Bone marrow (tissue), 2 donors: ENCODE measurements at places on chromosomes 6 and 20.
A peak's percentile ranks its signal among the peaks of the same experiment; 100 is the strongest.

- no peak for DNase-seq
These were observed 115.2 kb upstream of the ARMC2 start for GRCh38 chr6:108733051-108733450.

DNA sequence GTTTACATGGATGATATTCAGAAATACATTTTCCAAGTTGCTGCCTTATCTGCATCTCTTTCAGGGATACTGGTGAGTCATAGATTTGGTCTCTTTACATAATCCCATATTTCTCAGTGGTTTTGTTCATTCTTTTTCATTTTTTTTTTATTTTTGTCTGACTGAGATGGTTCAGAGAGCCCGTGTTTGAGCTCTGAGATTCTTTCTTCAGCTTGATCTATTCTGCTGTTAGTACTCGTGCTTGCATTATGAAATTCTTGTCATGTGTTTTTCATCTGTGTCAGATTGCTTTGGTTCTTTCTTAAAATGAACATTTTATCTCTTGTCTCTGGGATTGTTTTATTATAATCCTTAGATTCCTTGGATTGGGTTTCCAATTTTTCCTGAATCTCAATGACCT lies 317.3 kb downstream of the DOK5 start:
- DNase-seq = no peak

- peak; percentile 61 for DNase-seq
These were observed 212.8 kb upstream of the PROKR2 start for GRCh38 chr20:5529331-5530148.

DNA sequence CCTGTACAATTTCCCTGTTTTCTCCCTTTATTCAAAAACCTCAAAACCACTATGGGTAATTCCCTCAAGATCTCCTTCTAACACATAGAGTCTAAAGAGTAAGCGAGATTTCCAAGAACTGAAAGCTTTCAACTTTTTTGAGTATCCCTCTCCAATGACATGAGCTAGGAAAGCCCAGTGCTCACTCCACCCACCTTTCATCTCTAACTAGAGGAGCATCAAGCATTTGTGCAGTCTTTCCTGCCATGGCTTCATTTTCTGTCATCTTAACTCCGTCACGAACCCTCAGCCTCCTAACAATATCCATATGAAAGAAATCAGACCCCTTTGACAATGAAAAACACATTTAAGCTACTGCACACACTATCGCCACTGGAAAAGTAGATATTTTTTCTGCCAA lies 91.9 kb upstream of the SUPT3H start:
- no peak for DNase-seq

- DNase-seq = no peak
These were observed 16.8 kb downstream of the LINC00237 start for GRCh38 chr20:21089391-21089790.

DNA sequence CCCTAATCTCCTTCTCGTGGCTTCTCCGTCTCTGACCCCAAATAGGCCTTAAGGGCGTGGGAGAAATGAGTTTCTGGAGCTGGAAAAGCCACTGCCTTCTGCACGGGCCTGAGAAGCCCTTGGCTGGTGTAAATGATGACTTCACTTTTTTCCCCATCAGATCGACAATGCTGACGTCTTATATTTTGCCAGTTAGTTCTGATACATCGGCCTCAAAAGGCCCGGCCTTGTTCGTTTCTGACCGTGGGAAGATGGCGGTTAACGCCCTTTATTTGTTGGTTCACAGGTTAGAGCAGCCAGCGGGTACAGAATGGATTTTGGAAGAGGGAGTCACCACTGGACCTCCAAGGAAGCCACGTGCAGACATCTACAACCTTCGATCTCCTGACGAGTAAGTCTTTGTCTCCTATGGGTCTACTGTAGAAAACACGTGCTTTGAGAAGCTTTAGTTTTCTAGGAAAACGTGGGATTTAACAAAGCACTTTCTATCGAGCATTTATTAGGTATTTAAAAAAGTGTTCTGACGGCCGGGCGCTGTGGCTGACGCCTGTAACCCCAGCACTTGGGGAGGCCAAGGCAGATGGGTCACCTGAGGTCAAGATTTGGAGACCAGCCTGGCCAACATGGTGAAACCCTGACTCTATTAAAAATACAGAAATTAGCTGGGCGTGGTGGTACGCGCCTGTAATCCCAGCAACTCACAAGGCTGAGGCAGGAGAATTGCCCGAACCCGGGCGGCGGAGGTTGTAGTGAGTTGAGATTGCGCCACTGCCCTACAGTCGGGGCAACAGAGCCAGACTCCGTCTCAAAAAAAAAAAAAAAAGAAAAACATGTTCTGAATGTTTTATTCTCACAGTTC lies 1.2 kb upstream of the ZNFX1 start:
- DNase-seq = no peak

DNA sequence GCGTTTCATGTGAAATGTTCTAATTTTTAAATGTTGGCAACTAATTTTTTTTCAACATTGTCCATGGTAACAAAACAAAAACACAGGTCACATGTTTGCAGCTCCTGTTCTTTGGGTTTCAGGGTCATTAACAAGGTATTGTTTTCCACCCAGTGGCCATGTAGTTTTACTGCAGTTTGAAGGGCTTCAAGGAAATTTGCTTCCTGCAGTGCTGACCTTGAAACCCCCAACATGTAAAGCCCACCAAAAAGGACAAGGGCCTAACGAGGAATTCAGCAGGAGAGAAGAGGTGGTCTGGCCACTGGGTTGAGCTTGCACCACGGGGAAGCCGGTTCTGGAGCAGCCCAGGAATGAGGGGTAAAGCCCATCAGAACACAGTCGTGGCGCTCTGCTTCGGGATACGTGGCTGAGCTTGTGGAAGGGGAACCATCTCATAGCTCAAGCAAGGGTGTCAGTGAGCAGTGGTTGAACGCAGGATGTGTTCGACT lies 13.9 kb upstream of the KLHL31 start:
- no peak for DNase-seq

DNA sequence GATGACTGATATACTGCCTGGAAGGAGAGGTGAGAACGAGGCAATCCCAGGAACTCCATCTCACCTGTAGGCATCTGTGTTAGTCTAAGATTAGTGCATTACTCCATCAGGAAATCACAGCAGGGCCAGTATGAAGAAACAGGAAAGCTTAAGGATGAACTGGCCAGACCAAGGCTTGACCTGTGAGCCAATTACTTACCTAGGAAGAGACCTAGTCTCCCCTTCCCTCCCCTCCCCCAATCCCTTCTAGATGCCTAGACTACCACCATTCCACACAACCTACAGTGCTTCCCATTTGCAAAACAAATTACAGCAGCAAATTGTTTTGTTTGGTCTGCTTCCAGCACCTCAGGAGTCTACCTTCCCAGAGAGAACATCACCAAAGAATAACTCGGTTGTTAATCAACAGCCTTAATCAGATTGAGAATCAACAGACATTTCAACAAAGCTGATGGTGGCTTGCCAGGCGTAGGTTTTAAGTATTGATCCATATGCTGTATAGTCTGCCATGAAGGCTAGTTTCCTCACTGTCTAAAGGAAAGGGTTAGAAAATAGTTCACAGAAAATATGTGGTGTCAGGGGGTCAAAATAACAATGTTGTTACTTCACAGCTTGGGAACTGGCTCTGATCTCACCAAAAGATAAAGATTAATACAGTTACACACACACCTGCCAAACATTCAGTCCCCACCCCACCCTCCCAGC lies 10.1 kb downstream of the PKHD1 start:
- no peak for DNase-seq

DNA sequence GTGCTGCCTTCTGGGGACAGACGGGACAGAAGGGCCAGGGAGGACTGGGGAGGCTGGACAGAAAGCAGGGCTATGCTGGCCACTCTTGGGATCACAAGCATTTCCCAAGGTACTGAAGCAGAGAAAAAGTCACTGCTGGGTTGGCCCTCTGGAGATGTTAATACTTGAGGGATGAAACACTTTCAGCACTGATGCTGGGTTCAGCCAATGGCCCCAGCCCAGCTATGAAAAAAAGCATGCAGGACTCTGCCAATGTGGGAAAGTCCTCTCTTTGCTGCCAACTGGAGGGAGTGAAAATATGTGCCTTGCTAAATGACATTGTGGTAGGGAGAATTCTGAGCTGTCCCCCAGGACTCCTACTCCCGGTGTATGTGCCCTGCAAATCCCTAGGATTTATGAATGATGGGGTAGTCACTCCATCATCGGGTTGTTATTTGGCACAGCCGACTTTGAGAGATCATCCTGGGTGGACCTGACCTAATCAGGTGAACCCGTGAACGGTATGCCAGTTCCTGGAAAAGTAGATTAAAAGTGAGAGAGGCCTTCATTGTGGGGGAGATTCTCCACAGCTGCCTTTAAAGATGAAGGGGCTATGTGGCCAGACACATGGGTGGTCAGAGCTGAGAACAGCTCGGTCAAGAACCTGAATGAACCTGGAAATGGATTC lies 119.9 kb upstream of the TRAF3IP2 start:
- no peak for DNase-seq

- DNase-seq = no peak
These were observed 2.5 kb downstream of the PPDPF start for GRCh38 chr20:63522981-63523611.
